Fibroblast of gingiva (primary cell): ENCODE measurements at places on chromosomes 6 and 20.

- DNase-seq: no peak
Observed at GRCh38 chr6:155219858-155220301, 43.9 kb upstream of the CLDN20 start.

- no peak for DNase-seq
Observed at GRCh38 chr20:43681991-43682410, 15.1 kb downstream of the MYBL2 start.

- no peak for DNase-seq
Observed at GRCh38 chr20:33828326-33828844, 17.2 kb downstream of the CHMP4B start.

GRCh38 chr6:4923081-4923480 lies 80.8 kb downstream of the RPP40 start:
- DNase-seq: no peak

DNA sequence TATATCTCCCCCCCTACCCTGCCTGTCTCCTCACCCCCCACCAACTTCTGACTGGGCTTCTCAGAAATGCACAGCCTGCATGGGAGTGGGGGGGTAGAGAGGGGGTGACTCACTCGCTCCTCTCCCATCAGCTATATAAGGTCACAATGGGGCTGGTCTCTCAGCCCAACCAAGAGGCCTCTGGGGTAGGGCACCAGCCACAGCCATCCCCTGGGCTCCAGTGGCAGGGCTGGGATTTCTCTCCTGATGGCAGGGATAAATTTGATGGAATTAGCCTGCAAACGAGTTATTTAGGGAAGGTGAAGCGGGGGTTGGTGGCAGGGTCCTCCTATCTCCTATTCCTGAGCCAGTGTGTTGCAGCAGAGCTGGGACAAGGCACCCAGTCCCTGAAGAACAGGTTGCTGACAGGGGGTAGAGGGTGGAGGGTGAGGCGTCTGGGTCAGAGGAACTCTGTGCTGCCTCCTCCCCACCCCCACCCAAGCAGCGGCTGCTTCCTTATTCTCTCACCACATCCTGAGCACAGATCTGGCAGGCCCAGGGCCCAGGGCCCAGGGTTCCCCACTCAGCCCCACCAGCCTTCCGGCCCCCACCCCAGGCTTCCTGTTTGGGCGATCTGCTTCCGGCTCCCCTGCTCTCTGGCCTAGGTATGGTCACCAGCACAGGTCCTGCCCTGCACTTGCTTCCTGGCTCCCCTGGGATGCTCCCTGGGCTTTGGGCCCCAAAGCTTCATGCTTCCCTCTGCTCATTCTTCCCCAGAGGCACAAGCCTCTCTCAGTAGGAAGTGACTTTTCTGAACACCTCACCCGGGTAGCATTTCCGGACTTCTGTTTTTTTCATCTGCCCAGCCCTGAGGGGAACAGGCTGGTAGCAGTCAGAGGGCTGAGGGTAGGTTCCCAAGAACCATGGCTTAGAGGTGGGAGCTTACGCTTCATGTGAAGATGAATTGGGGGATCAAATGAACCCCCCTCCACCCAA lies 4.0 kb downstream of the PPP1R18 start:
- DNase-seq: peak; percentile 82
